ENCODE measurements at places on chromosomes 11 and 22.

- no peak for DNase-seq
Observed at GRCh38 chr22:22735695-22736611, 91.5 kb downstream of the GGTLC2 start.

- peak; percentile 67 for DNase-seq
Observed at GRCh38 chr22:23402275-23403151, 177.6 kb downstream of the IGLL1 start.

DNA sequence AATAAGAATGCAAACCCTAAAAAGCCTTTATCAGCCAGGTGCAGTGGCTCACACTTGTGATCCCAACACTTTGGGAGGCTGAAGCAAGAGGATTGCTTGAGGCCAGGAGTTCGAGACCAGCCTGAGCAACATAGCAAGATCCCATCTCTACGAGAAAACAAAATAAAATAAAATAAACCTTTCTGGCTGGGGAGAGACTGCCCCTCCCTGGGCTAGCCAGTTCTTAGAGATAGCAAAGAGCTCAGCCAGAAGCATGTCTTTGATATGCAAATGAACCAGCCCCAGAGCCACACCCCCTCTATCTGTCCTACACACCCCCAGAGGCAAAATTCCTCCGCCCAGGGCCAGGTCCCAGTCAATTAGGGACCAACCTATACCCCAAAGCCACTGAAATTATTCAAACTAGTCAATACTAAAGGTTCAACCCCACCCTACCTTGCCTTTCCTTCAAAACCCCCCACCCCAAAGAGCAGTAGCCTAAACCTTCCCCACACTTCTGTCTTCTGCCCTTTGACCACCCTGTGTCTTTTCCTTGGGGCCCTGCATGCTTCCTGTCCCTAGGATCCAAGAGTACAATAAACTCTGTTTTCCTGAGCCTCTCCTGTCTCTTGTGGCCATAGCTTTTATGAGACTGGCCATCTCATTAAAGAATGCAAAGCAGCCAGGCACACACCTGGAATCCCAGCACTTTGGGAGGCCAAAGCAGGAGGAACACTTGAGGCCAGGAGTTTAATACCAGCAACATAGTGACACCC is 37.3 kb upstream of the CXCR5 start:
- no peak for DNase-seq

- no peak for DNase-seq
Observed at GRCh38 chr11:83311701-83312100, 25.5 kb upstream of the CCDC90B start.

DNA sequence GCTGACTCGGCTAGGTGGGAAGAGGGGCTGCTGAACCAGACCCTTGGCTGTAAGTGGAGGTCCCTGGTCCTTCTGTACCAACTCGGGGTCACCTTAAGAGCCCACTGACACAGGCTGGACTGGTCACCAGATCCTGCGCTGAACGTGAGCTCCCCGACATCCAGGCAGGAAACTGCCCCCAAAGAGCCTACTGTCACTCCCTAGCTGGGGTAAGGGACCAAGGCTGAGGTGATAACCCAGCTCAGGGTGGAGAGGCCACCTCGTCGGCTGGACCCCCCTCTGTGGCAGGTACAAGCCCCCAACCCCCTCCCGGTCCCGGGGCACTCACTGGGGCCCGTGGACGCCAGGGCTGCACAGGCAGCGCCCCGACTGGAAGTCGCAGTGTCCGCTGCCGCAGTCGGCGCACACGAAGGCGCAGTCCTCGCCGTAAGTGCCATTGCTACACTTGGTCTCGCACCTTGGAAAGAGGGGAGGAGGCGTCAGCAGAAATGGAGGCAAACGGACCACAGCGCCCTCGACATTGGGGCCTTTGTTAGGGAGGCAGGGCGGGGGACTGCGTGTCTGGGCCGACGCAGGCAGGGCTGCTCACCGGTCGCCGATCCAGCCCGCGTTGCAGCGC is 7.4 kb downstream of the SCARF2 start:
- no peak for DNase-seq

GRCh38 chr22:46602025-46602424 is 18.2 kb upstream of the GRAMD4 start:
- DNase-seq = no peak

- no peak for DNase-seq
Observed at GRCh38 chr22:35959121-35959800, 69.4 kb downstream of the RBFOX2 start.

DNA sequence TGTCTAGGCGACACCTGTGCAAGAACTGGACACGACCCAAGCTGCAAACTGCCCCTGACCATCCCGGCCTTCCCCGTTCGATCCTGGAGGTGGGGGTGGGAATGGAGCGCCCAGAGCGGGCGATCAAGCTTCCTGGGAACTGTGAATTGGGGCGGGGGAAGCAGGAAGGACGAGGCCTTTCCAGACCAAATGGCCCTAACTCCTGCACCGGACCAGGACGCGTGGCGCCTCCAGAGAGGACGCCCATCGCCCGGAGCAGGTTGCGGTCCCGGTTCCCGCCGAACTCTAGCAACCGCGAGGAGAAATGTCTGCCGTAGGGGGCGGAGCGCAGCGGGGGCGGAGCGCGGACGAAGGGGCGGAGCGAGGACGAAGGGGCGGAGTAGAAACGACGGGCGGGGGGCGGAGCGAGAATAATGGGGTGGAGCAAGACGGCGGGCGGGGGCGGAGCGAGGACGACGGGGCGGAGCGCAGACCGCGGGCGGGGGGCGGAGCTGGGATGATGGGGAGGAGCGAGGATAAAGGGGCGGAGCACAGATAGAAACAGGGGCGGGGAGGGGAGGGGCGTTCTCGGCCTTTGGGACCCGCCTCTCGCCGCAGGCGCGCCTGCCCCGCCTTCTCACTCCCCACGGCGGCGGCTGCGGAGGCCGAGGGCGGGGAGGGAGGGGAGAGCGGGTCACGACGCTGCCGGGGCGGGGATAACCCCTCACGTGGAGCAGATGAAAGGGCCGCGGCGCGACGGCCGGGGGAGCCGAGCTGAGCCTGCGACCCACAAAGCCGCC is at the start of gene ZNRF3:
Gene ZNRF3 (plus strand): TSS at position 695 of the 779 bp plus-strand sequence. CDS start 195 bp downstream, outside the sequence.
- peak; percentile 86 for DNase-seq

All from HepG2 (cell line).